ENCODE measurements at places on chromosomes 4 and X.

DNA sequence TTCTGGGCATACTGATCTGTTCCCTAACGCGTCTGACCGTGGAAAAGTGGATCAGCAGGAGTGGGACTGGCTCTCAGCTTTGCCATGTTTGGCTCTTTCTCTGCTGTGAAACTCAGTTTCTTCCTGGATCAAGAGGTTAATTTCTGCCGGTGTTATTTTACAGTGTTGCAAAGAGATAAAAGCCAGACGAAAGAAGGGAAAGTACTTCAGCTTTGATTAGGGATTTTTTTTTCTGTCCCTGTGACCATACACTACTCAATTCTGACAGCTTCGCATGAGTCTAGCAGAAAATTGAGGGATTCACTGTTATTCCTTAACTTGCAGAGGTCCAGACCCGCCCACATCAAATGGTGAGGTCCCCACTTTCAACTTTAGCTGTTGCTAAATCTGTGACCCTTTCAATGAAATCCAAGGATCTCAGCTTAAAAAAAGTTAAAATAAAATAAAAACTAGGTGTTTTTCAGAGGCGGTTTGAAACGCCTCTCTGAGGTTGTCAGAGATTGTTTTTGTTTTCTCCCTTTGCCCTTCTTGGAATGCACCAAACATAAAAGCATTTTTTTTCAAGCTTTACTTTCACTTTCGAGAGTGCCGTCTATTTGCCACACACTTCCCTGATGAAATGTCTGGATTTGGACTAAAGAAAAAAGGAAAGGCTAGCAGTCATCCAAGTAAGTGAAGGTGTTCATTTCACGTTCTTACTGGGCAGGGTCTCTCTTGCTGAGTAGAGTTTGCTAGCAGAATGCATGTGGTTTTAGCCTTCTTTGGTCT is at the start of gene TLR3:
TSS of gene TLR3 (plus strand) at position 576 of the 768 bp plus-strand sequence. CDS start 7,464 bp downstream, outside the sequence.
- DNase-seq: peak; percentile 29

DNA sequence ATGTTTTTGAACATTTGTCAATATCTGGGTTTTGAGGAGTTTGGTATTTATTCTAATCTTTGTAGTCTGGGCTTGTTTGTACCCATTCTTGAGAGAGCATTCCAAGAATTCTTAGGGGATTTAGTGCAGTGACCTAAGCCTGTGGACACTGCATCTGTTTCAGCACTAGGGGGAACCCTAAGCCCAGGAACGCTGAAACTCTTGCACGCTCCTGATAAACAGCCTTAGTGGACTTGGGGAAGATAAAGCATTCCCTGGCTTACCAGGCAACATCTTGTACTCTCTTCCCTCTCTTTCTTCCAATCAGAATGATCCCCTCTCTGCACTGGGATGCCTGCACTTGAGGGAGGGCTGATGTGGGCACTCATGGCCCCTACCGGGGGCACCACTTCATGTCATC is 654.9 kb upstream of the HTR2C start:
- DNase-seq: no peak

- peak; percentile 70 for DNase-seq
These were observed 41.0 kb upstream of the SH3RF1 start for GRCh38 chr4:169311643-169312365.

DNA sequence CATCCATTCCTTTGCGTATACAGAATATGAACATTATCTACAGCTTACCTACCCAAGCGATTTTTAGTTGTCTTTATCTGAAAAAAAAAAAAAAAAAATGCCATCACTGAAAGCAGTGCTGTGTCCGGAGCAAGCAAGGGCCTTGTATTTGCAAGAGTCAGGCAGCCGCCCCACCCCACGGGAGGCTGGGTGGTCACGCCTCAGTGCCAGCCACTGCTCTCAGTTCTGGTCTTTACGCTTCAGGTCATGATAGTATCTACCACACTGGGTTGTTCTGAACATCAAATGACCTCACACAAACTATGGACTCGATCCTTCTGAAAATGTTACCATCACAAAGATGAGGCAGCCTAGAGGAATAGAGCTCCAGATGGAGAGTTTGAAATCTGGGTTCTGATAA is 62.7 kb upstream of the HELT start:
- DNase-seq: no peak

- no peak for DNase-seq
These were observed 72.4 kb upstream of the ZCCHC13 start for GRCh38 chrX:74231625-74232024.

DNA sequence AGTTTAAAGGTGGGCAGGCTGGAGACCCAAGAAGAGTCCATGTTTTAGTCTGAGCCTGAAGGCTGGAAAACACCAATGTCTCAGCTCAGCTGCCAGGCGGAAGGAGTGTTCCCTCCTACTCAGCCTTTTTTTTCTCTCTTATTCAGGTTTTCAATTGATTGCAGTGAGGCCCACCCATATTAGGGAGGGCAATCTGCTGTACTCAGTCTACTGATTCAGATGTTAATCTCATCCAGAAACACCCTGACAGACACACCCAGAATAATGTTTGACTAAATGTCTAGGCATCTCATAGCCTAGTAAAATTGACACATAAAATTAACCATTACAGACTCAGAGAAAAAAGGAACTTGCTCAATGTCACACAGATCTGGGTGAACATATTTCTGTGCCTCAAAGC is 347.1 kb downstream of the GBA3 start:
- peak; percentile 49 for DNase-seq

- DNase-seq: no peak
These were observed 573.6 kb downstream of the ADGRL3 start for GRCh38 chr4:61773655-61774245.

- no peak for DNase-seq
These were observed 3.4 kb upstream of the RRAGB start for GRCh38 chrX:55714161-55714560.
